ENCODE measurements at places on chromosomes 12 and 14.

DNA sequence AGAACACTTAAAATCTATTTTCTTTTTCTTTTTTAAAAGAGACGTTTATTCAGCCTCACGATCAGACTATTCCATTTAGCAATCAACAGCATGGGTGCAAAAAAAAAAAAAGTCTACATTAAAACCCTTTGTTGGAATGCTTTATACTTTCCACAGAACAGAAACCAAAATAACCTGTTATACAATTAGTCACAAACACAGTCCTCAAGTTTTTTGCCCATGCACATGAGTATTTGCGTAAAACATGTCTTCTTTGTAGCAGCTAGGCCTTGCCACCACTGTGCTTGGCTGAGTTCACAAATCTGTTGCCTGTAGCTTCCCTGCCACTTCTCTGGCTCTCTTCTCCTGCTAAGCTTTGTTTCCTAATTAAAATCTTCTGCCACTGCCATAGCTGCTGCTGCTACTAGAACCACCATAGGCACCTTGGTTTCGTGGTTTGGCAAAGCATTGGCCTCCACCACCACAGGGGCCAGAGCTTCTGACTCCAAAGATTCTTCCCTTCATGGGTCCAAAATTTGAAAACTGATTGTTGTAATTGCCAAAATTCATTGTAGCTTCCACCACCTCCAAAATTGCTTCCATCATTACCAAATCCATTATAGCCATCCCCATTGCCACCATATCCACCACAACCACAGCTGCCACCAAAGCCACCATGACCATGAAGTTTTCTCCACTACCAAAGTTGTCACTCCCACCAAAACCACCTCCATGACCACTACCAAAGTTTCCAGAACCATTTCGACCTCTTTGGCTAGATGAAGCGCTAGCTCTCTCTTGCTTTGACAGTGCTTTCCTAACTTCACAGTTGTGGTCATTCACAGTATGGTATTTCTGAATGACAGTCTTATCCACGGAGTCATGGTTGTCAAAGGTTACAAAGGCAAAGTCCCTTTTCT lies 38.1 kb downstream of the KLRG1 start:
- DNase-seq: peak; percentile 14

GRCh38 chr14:104295681-104296387 lies 157.4 kb downstream of the KIF26A start:
- no peak for DNase-seq

GRCh38 chr14:99231161-99231849 lies 40.7 kb downstream of the BCL11B start:
- peak; percentile 42 for DNase-seq

DNA sequence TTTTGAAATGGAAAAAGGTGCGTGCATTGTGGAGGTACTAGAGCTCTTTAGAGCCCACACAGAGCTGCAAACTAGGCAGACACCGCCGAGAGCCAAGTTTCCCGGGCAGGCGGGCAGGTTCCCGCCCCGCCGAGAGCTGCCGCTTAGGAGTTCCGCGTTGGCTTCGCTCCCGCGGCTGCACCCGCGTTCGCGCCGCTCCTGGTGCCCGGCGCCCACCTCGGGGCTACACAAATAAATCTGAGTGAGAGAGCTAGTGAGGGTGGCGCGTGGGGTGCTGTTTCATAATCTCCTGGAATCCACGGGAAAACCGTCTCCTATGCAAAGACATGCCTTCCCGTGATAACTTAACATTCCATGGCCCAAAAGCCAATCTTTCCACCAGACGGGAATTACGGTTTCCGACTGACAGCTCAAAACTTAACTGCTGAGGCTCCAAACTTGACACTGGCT lies 645 bp downstream of the KITLG start:
- no peak for DNase-seq

DNA sequence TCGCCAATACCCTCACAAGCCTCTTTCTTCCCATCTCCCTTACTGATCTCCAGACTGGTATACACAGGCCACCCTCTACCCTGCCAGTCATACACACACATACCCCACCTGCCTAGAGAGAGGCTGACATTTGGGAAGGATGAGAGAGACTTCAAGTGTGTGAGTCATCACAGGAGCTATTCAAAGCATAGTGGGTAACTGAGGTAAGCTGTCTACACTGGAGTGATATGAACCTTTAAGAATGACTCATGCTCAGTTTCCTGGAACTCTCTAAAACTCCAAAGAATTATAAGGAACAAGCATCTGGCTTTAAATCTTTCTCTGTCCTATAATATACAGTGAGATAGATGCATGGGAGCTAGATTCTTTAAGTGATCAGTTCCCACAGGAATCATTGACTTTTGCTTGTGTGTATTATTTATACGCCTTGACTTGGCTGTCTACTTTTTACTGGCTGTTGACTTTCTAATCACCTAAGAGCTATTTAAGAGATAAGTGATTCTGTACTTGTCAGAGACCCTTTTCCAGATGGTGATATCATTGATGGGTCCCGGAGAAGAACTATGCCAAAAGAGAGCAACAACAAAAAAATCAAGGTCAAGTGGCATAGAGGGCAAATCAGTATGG lies 5.8 kb downstream of the IGF1 start:
- no peak for DNase-seq

GRCh38 chr14:94313991-94314655 lies 9.0 kb downstream of the SERPINA6 start:
- DNase-seq: no peak

GRCh38 chr12:120830052-120830940 lies 73.9 kb downstream of the SPPL3 start:
- no peak for DNase-seq

- DNase-seq: no peak
Observed at GRCh38 chr14:104560586-104560945, 19.0 kb upstream of the C14orf180 start.

GRCh38 chr14:41817626-41818025 lies 210.9 kb downstream of the LRFN5 start:
- no peak for DNase-seq

DNA sequence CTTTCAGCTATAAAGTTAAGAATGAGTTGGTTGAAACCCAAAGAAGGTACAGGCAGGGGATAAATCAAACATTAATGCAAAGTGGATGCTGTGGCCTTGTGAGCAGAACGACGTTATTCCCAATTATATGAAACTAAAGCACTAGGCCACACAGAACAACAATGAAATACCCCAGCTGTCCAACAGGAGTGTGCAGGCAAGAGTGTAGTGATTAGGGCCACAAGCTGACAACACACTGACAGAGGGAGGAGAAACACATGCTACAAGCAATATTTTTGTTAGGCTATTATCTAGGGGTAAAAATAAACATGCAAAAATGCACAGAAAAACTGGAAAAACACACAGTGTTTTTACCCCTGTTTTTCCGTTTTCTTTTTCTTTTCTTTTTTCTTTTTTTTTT lies 15.0 kb downstream of the MAP3K9 start:
- no peak for DNase-seq

GRCh38 chr12:50246197-50246865 lies 37.0 kb downstream of the LIMA1 start:
- DNase-seq: no peak

DNA sequence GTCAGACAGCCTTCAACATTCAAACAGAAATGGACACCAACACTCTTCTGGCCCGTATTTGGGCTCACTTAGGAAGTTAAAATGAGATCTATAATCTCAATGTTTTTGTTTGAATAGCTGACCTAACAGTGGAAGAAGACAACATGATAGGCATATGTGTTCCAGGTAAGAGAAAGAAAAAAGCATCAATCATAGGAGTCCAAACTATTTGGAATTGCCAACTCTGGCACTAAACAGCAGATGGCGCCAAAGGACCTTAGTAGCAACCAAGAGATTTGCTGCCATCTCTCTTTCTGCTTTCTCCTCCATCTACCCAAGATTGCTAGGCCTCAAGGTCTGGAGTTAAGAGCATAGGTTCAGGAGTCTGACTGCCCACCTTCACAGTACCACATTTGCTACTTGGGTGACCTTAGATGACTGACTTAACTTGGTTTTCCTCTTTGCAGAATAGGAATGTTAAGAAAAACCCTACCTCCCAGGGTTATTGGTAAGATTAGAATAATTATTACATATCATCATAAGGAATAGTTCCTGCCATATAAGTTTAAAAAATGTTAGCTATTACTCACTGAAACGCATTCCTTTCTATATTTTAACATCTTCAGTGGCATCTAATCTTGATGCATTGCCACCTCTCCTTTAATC lies 30.2 kb downstream of the PEX5 start:
- DNase-seq: peak; percentile 79

GRCh38 chr14:61147831-61148549 lies 133.1 kb downstream of the TMEM30B start:
- DNase-seq: no peak

GRCh38 chr12:106248312-106248845 lies 559 bp upstream of the CKAP4 start:
- peak; percentile 31 for DNase-seq

GRCh38 chr12:90959538-90960139 lies 4.7 kb upstream of the CCER1 start:
- no peak for DNase-seq

GRCh38 chr12:67818459-67818903 lies 169.9 kb downstream of the DYRK2 start:
- DNase-seq: no peak

Measured in CD4-positive, alpha-beta T cell treated with Interleukin-6 for 4 hours (primary cell).